EH (cell line): ENCODE measurements at places on chromosomes 2 and 18.
A peak's percentile ranks its signal among the peaks of the same experiment; 100 is the strongest.

GRCh38 chr2:168180914-168181313 lies 66.5 kb downstream of the STK39 start:
- no peak for DNase-seq

GRCh38 chr2:173750353-173750801 lies 214.8 kb downstream of the SP3 start:
- peak; percentile 45 for DNase-seq

- no peak for DNase-seq
Observed at GRCh38 chr2:85549095-85549494, 10.1 kb downstream of the MAT2A start.

- DNase-seq: no peak
Observed at GRCh38 chr2:106749823-106750222, 136.1 kb downstream of the ST6GAL2 start.

DNA sequence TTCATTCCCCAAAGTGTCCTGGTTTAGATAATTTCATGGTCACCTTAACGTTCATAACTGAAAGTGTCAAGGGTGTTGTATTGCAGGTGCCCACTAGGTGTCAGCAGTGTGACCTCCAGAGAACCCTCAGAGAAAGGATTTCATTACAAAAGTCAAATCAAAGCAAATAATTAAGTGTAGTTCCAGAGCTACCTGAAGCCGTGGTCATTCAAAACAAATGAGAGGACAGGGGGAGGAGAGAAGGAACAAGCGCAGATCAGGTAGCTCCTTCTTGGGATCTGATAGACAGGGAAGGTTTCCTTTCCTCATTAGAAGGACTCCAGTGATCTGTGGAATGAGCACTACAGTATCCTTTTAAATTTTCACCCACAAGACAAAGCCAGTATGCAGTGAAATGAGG lies at the start of gene SLC9A4:
SLC9A4 (plus strand) TSS at position 207 of the 400 bp plus-strand sequence. CDS start 534 bp downstream, outside the sequence.
- DNase-seq: peak; percentile 46

DNA sequence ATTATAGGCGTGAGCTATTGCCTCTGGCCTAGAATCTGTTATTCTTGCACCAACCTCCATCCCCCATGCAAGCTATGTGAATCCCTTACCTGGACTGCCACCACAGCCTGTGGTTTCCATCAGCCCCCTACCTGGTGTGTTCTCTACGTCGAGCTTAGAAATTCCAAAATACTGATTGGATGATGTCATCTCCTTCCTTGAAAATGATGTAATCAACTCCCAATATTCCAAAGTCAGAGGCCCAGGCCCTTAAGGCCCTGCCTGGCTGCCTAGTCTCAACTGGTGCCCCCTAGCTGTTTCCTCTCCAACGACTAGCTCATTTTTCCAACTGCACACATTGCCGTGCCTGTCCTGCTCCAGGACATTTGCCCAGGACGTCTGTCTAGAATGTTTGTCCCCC lies 41.3 kb upstream of the GBX2 start:
- DNase-seq: peak; percentile 24

DNA sequence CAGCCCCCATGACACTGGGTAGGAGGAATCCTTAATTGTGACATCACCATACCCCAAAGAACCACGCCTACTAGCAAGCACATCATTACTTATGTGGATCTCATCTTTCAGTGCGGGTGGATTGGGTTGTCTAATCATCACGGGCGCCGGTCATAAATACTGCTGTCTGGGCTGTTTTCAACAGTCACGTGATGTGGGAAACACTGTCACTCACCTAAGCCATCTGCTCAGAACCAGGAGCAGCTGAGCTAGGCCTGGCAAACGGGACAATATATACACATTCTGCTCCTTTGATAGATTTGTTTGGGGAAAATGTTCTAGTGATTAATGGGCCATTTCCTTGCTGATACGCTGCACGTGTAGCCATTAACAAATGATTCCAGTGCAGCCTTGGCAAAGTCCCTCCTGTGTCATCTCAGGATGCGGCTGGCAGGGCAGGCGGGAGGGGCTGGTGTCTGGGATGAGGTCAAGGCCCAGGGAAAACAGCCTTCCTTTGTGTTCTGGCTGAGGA lies 145.9 kb upstream of the COPS8 start:
- peak; percentile 8 for DNase-seq

- DNase-seq: no peak
Observed at GRCh38 chr2:218009231-218009630, 6.4 kb upstream of the TNS1 start.

- DNase-seq: peak; percentile 88
Observed at GRCh38 chr2:37781028-37781427, 109.6 kb upstream of the CDC42EP3 start.

- peak; percentile 63 for DNase-seq
Observed at GRCh38 chr2:190718652-190719526, 70.0 kb downstream of the NAB1 start.

DNA sequence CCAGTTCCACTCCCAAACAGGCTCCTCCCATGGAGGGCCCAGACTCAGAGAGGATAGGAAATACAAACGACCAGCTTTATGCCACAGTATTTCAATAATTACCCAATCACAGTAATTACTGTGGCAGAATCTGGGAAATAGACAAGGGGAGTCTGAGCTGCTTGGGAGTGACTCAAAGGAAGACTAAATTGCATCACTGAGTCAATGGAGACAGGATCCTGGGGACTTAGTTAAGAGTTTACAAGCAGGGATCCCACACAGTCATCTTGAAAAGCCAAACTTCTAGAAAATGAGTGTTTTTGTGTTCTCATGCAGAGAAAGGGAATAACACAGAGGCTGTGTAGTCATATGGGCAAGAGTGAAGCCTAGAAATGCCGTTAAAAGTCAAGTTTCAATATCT lies 1142.1 kb downstream of the CNTNAP5 start:
- peak; percentile 55 for DNase-seq

GRCh38 chr18:44733069-44733753 lies 52.5 kb downstream of the SETBP1 start:
- peak; percentile 88 for DNase-seq

DNA sequence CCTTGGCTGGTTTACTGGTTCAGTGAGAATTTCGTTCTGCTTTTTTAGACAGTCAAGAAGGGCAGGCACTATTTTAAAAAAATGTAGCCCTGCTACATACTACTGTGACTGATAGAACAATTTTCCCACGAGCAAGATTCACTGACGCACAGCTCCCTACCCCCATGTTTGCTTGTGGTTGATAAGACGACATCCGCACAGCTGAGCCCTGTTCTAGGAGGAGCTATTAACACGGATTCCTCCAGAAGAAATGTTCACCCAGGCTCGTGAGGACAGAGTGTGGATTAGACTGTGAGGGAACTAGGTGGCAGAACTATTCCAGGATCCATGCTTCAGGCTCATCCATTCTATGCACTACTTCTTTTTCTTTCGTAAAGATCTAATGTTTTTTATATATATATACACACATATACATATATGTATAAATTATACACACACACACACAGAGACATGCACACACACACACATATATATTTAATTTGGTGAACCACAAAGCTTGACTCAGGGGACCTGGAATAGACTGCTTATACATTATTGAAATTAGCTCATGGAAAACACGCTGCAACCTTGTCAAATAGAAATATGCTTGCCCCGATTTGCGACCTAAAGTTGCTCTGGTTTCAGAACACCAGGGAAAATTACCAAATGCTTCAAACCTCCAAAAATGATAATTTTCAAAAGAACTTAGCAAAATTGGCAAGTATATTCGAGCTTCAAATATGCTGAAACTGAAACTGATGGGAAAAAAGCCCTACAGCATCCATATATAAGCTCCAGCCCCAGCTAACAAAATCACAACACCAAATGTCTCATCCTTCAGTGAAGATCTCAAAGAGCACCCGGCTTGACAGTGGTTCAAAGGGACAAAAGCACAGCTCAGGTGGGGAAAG lies 370.4 kb downstream of the SOCS6 start:
- no peak for DNase-seq

DNA sequence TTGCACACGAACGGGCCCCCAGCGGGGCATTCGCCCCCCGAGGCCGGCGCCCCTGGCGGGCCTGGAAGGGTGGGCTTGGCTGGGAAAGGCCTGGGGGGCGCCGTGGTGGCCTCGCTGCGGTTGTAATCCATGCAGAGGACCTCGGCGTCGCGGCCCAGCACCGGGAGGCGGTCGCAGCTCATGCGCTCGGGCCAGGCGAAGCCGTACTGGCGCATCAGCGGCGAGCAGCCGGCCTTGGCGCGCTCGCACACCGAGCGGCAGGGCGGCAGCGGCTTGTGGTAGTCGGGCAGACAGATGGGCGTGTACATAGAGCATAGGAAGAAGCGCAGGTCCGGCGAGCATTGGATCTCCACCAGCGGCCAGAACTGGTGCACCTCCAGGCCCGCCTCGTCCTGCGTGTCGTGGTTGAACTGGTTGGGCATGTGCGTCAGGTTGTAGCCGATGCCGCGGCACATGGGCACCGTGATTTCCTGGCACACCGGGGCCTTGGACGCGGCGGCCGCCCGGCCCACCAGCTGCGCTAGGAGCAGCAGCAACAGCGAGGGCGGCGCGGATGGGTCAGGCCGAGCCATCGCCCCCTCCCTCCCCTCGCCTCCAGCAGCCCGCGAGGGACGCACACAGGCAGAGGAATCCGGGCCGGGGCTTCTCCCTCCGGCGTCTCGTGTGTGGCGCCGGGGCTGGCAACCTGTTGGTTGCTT lies 1.4 kb downstream of the FZD5 start:
- DNase-seq: peak; percentile 56

DNA sequence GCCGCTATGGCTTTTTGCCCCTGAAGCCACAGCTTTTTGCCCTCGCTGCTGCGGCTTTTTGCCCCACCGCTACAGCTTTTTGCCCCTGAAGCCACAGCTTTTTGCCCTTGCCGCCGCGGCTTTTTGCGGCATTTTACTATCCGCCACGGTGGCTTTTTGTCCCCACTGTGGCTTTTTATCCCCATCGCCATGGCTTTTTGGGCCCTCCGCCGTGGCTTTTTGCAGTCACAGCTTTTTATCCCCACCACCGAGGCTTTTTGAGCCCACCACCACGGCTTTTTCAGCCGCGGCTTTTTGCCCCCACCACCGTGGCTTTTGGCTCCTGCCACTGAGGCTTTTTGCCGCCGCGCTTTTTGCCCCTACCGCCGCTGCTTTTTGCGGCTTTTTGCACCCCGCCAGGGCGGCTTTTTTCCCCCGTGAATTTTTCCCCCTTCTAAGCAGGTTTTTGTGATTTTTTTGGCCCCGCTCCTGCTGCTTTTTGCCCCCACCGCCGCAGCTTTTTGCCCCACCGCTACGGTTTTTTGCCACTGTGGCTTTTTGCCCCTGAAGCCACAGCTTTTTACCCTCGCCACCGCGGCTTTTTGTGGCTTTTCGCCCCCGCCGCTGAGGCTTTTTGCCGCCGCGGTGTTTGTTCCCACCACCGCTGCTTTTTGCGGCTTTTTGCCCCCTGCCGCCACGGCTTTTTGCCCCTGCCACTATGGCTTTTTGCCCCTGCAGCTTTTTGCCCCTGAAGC lies 2797.2 kb upstream of the TEKT4 start:
- DNase-seq: no peak

GRCh38 chr2:239290618-239291474 lies 110.0 kb downstream of the HDAC4 start:
- no peak for DNase-seq

DNA sequence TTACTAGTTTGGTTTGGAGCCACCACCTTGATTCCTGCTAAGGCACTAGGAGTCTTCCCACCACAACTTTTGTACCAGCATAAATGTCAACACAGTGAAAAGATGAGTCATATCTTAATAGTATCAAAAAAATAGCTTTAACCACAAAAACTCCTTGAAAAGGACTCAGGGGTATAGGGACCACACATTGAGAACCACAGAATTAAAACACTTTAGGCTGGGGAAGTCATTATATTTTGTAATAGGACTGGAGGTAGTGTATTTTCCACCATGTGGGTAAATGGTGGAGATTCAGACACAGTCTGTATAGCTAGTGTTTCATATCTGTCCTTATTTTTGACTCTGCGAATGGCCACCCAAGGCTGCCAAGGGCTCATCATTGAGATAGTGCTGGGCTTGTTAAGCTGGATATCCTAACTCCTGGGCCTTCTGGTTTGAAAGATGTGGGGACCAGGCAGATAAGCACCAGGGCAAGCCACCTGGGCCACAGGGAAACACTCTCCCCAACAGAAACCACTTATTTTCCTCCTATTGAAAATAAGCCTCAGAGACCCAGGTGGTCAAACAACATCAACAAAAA lies 19.1 kb upstream of the FHL2 start:
- peak; percentile 52 for DNase-seq

DNA sequence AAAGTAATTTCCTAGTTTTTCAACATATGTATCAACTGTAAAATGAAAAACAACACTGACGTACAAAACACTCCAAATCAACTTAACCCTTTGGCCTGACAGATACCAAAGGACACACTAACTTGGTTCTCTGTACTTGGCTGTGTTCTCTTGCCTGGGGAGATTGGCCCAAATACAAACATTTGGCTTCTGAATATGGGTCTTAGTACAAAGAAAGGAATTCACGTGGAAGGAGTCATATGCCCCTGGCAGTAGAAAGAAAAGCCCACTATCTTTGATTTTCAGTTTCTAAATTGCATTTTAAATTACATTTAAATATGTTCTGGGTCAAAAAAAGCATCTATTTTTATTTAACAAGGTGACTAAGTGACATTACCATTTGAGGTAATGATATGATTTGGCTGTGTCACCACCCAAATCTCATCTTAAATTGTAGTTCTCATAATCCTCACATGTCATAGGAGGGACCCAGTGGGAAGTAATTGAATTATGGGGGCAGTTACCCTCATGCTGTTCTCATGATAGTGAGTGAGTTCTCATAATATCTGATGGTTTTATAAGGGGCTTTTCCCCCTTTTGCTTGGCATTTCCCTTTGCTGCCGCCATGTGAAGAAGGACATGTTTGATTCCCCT lies 153.6 kb upstream of the CCDC195 start:
- DNase-seq: peak; percentile 98

DNA sequence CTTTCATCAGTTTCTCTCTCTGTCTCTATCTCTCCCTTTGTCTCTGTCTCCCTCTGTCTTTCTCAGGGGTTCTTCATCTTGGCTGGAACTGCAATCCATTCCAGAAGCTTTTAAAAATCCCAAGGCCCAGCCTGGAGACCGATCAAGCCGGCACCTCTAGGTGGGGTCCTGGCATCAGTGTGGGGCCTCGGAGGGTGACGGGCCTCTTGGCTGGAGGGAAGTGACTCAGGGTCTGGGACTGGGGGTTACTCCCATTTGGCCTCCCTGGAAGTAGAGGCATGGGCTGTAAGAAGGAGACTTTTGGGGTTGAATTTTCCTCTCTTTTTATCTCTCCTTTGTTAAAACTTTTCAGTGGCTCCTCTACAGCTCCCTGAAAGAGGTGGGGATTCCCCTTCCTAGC lies 52.8 kb upstream of the OTOF start:
- DNase-seq: peak; percentile 40

- DNase-seq: no peak
Observed at GRCh38 chr2:158142568-158143332, 41.1 kb downstream of the UPP2 start.

- no peak for DNase-seq
Observed at GRCh38 chr2:177495945-177496344, 103.4 kb downstream of the AGPS start.

GRCh38 chr2:153163055-153163454 lies 315.5 kb downstream of the RPRM start:
- DNase-seq: no peak

DNA sequence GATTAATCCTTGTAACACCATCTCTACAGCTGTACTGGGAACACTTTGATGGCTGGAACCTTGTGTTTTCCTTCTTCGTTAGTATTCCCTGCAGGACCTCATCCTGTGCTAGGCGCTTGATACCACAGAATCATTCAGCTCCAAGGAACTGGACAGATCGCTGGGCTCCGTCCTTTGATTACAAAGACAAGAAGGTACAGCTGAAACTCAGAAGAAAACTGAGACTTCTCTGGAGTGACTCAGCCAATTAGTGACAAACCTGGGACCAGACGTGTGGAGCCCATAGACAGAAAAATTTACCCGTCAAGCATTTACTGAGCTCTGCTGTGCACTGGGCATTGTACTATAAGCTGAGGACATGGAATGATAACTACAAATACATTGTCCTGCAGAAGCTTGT lies 67.3 kb downstream of the NCKAP5 start:
- DNase-seq: peak; percentile 20
